ENCODE measurements at places on chromosomes 7 and 10.
A peak's percentile ranks its signal among the peaks of the same experiment; 100 is the strongest.

DNA sequence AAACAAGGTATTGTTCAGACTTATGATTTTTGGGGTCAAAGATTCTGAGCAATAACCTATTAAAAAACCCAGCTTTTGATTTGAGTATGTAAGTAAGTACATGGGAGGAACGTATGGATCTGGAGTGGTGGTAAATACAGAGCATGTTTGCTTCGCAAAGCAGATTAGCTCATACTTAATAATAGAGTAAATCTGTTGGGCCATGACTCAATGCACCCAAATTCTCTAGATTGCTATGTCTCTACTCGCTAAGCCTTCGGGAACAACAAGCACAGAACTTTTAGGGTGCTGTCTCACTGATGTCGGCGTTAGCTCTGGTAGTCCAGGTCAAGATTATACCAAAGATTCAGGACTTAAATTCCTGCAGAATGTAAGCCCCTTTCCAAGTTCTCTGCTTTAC is 807 bp upstream of the MINPP1 start:
- DNase-seq = peak; percentile 50

DNA sequence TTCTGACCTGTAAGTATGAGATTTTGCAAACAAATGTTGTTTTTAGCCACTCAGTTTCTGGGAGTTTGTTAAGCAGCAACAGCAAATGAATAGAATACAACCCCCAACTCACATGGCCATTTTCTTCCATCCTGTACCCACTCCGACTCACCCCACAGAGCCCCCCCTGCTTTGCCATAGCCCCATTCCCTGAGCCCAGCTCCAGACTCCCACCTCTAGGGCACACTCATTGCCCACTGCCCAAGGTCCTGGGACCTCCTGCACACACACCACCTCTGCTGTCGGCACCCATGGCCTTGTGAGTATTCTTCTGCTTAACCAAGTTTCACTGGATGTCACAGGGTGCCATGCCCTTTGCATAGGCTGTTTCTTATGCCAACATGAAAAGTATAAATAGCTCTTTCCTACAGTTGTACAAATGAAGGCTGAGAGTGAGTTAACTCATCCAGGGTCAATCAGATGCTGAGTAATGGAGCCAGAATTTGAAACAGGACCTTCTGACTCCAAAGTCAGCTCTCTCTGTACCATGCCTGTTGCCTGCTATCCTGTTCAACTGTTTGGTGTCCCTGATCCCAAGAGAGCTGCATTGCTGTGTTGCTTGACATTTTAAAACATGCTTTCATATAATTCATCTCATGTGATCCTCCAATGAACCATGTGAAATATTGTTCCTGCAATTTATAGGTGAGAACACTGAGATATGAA is 367.8 kb upstream of the ZMIZ1 start:
- no peak for DNase-seq

DNA sequence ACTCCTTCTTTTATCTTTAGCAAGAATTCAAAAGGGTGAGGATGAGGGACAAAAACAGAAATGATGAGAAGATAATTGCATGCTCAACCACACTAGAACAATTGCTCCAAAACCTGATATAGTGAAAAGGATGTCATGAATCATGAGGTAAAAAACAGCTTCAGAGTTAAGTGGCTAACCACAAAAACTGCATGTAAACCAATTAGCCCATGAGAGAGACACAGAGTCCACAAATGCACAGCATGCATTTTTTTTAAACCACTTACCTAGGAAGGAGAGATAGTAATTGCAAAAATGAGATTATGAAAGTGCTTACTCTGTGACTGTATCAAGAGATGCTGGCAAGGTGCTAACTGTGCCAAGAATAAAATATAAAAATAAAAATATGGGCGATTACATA is 132.9 kb downstream of the MBL2 start:
- peak; percentile 76 for DNase-seq

DNA sequence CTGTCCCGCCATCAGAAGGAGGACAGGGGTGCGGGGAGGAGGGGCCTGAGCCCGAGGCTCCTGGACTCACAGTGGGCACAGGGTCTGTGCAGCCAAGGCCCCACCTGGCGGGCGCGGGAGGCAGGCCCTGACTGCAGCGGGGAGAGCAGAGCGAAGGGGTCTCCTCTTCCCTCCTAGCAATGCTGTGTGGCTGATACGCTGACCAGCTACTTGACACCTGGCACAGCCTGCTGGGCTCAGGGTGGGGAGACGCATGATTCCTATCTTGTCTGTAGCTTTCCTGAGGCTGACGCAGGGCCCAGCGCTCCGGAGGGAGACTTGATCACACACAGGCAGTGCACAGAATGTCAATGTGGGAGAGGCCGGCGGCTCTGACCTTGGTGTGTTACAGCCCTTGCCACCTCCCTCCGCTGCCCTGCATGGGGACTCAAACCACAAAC is 174.9 kb downstream of the ELFN1 start:
- no peak for DNase-seq

DNA sequence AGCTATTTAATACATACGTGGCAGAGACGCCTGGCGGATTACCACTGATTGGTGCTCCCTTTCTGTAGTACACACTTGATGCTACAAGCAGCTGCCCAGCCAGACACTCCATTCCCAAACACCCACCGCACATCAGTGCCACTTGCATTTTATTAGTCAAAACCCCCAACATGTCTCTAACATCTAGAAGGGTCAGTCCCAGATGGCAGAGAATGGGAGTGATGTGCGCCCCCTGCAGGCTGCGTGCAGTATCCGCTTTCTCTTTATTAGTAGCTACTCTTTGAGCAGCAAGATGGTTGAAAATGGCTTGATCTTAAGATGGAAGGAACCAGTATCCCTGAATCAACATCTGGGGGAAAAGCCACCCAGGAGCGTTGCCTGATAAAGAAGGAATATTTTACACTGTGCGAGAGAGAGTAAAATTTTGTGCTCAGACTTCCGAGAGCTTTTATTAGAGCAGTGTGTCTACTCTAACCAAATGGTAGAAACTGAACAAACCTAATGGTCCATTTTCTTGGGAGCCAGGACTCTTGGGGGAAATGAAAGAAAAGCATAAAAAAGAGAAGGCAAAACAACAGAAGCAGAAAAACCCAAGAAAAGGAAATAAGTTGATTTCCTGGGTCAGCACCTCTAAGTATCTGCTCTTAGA is 78.3 kb downstream of the ST8SIA6 start:
- peak; percentile 4 for DNase-seq

Measured in fibroblast of skin of right quadriceps (primary cell).